ENCODE measurements at places on chromosomes 2 and 18.

DNA sequence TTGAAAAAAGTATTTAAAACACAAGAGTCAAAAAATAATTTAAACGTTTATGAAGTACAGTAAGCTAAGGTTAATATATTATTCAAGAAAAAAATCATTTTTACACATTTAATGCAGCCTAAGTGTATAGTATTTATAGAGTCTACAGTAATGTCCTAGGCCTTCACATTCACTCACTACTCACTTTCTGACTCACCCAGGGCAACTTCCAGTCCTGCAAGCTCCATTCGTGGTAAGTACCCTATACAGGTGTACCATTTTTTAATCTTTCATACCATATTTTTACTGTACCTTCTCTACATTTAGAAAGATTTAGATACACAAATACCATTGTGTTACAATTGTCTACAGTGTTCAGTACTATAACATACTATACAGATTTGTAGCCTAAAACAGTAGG is 20.9 kb upstream of the RPRD1A start:
- H3K4me1 ChIP-seq = no peaks in the 10 kb centered on the region
- H3K36me3 ChIP-seq = no peaks in the 10 kb centered on the region
- H3K27ac ChIP-seq = no peak overlapping the region
- DNase-seq = no peak
- no peaks in the 10 kb centered on the region for H3K27me3 ChIP-seq
- no peak overlapping the region for H3K4me3 ChIP-seq

- no peaks in the 10 kb centered on the region for H3K36me3 ChIP-seq
- H3K27me3 ChIP-seq = no peaks in the 10 kb centered on the region
- no peak overlapping the region for H3K27ac ChIP-seq
These were observed 48.3 kb upstream of the MYL1 start for GRCh38 chr2:210363261-210363660.

DNA sequence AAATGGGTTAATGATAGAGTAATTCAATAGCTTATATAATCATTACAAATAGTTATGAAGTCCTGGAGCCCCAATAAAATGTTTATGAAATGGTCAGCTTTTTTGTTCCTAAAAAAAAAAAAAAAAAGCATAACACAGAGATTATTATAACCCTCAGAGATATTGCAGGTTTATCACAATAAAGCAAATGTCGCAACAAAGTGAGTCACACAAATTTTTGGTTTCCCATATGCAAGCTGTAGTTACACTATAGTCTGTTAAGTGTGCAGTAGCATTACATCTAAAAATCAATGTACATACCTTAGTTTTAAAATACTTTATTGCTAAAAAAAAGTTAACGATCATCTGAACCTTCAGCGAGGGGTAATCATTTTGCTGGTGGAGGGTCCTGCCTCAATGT is 20.0 kb downstream of the WDFY1 start:
- H3K36me3 ChIP-seq = no peaks in the 10 kb centered on the region
- H3K4me1 ChIP-seq = peaks cover 23% of the 10 kb centered on the region
- no peak overlapping the region for H3K27ac ChIP-seq
- H3K27me3 ChIP-seq = no peaks in the 10 kb centered on the region

- H3K27ac ChIP-seq = no peak overlapping the region
- no peaks in the 10 kb centered on the region for H3K36me3 ChIP-seq
- H3K4me1 ChIP-seq = no peaks in the 10 kb centered on the region
- DNase-seq = no peak
- no peaks in the 10 kb centered on the region for H3K27me3 ChIP-seq
These were observed 532.8 kb downstream of the FBXO15 start for GRCh38 chr18:73614812-73615211.

GRCh38 chr2:206004004-206004693 is 81.8 kb downstream of the INO80D start:
- no peak for DNase-seq
- no peak overlapping the region for H3K27ac ChIP-seq
- H3K36me3 ChIP-seq = peaks cover 20% of the 10 kb centered on the region

DNA sequence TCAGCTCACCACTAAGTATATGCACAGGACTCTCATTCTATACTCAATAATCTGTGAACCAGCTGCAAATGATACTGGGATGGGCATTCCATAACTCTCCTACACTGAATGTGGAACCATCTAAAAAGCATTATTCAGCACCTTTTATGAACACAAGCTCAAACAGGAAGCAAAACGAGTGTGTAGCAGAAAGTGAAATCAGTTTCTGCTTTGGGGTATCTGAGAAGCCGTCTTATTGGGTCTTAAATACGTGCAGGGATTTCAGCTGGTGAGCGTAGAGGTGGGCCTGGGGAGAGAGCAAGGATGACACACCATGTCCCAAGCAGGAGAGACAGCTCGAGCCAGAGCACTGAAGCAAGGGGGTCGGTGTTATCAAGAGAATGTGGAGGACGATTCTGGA is 120.0 kb upstream of the TTN start:
- H3K27ac ChIP-seq = no peak overlapping the region
- H3K4me3 ChIP-seq = no peak overlapping the region
- H3K27me3 ChIP-seq = no peaks in the 10 kb centered on the region
- H3K4me1 ChIP-seq = no peaks in the 10 kb centered on the region
- no peaks in the 10 kb centered on the region for H3K36me3 ChIP-seq

DNA sequence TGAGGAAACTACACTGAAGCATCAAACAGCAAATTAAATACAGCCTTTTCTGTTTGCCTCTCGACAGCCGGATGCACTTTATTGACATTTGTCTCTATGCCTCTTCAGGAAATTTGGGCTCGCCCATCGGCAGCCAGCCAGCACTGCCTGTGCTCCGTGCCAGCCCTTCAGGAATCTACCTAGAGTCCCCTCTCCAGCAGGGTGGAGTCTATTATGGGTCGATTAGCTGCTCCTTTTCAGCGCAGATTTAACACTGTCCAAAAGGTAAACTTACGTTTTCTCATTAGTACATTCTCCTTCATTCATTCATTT is 91.5 kb downstream of the MYCN start:
- H3K27me3 ChIP-seq = no peaks in the 10 kb centered on the region
- H3K4me1 ChIP-seq = peaks cover 11% of the 10 kb centered on the region
- DNase-seq = no peak
- H3K4me3 ChIP-seq = no peak overlapping the region

GRCh38 chr2:195238379-195238778 is 418.6 kb upstream of the SLC39A10 start:
- no peaks in the 10 kb centered on the region for H3K36me3 ChIP-seq
- no peak overlapping the region for H3K4me3 ChIP-seq
- H3K27me3 ChIP-seq = no peaks in the 10 kb centered on the region
- H3K4me1 ChIP-seq = no peaks in the 10 kb centered on the region
- DNase-seq = no peak
- no peak overlapping the region for H3K27ac ChIP-seq

GRCh38 chr2:8502316-8502715 is 179.5 kb upstream of the ID2 start:
- no peaks in the 10 kb centered on the region for H3K36me3 ChIP-seq
- H3K27me3 ChIP-seq = no peaks in the 10 kb centered on the region
- DNase-seq = no peak
- peaks cover 13% of the 10 kb centered on the region for H3K4me1 ChIP-seq
- no peak overlapping the region for H3K4me3 ChIP-seq

GRCh38 chr2:68250196-68250595 is 2.1 kb downstream of the PPP3R1 start:
- no peaks in the 10 kb centered on the region for H3K36me3 ChIP-seq
- peak overlapping the region; percentile 93 for H3K4me3 ChIP-seq
- DNase-seq = no peak
- H3K4me1 ChIP-seq = peaks cover 11% of the 10 kb centered on the region

- no peak overlapping the region for H3K27ac ChIP-seq
- no peaks in the 10 kb centered on the region for H3K36me3 ChIP-seq
- no peaks in the 10 kb centered on the region for H3K27me3 ChIP-seq
- DNase-seq = no peak
These were observed 26.1 kb upstream of the INO80D start for GRCh38 chr2:206112108-206112507.

GRCh38 chr2:98175811-98176210 is 88.8 kb downstream of the VWA3B start:
- DNase-seq = no peak
- H3K36me3 ChIP-seq = no peaks in the 10 kb centered on the region
- H3K27ac ChIP-seq = no peak overlapping the region
- H3K4me3 ChIP-seq = no peak overlapping the region
- H3K27me3 ChIP-seq = peaks cover 31% of the 10 kb centered on the region

GRCh38 chr2:49940626-49941025 is 786.3 kb upstream of the FSHR start:
- H3K4me1 ChIP-seq = no peaks in the 10 kb centered on the region
- no peaks in the 10 kb centered on the region for H3K27me3 ChIP-seq
- H3K27ac ChIP-seq = no peak overlapping the region
- H3K36me3 ChIP-seq = no peaks in the 10 kb centered on the region
- H3K4me3 ChIP-seq = peak overlapping the region; percentile 56

- H3K36me3 ChIP-seq = no peaks in the 10 kb centered on the region
- H3K27ac ChIP-seq = no peak overlapping the region
- H3K27me3 ChIP-seq = no peaks in the 10 kb centered on the region
- DNase-seq = no peak
- H3K4me3 ChIP-seq = no peak overlapping the region
These were observed 95.4 kb downstream of the SOCS6 start for GRCh38 chr18:70384181-70384790.

- H3K27me3 ChIP-seq = peaks cover 11% of the 10 kb centered on the region
- no peaks in the 10 kb centered on the region for H3K36me3 ChIP-seq
- no peak overlapping the region for H3K27ac ChIP-seq
- H3K4me1 ChIP-seq = peaks cover 7% of the 10 kb centered on the region
- H3K4me3 ChIP-seq = no peak overlapping the region
- no peak for DNase-seq
These were observed 4.1 kb upstream of the PRKCE start for GRCh38 chr2:45647356-45647755.

All from esophagus squamous epithelium (tissue), 5 donors.